ENCODE measurements at places on chromosomes 1 and 21.

DNA sequence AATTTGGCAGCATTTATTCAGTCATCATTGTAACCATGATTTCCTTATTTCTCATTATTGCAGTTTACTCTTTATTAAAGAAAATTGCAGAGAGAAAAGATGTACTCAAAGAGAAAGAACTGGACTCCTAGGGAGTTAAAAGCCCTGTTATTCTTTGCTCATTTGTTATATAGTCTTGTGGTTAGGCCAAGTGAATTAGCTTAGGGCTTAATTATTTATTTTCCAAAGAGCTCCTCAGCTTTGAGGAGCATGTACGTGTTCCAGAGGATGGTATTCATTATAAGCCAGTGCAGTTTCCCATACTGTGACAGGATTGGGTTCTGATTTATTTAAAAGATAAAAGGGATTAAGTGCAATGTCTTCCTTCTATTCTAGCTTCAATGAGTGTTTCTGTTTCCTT is 86.4 kb downstream of the GPR161 start:
- no peak for DNase-seq

- no peak for DNase-seq
These were observed 5.3 kb upstream of the S100A12 start for GRCh38 chr1:153380711-153381110.

GRCh38 chr1:58333511-58333910 is 213.0 kb downstream of the OMA1 start:
- no peak for DNase-seq

GRCh38 chr1:44655609-44656008 is 18.7 kb downstream of the TMEM53 start:
- no peak for DNase-seq

GRCh38 chr1:150557065-150557600 is 7.9 kb downstream of the ADAMTSL4 start:
- DNase-seq = no peak

- DNase-seq = no peak
These were observed 62.3 kb upstream of the ADARB1 start for GRCh38 chr21:45011911-45012661.

Measured in cerebellar nuclear complex (tissue), 1 donor.